ENCODE measurements at places on chromosomes 1 and 21. TPM values are rescaled to one million over a fixed set of nuclear protein-coding genes. Genes with fewer than 3 reads are reported as not detected.

The WNT9A gene
- 7.1 TPM for total RNA-seq

The DNAJC6 gene
- 28.5 TPM for total RNA-seq

The RRP1 gene
- total RNA-seq: 40.8 TPM

The POU2F1 gene
- 14.4 TPM for total RNA-seq

The PGLYRP3 gene
- not detected for total RNA-seq

Data from mammary epithelial cell (primary cell).